ENCODE measurements at places on chromosomes 12 and 14.
A peak's percentile ranks its signal among the peaks of the same experiment; 100 is the strongest.

GRCh38 chr12:80086025-80086424 is 13.3 kb upstream of the OTOGL start:
- DNase-seq: no peak

GRCh38 chr12:72406111-72406510 is 133.9 kb downstream of the TRHDE start:
- no peak for DNase-seq

DNA sequence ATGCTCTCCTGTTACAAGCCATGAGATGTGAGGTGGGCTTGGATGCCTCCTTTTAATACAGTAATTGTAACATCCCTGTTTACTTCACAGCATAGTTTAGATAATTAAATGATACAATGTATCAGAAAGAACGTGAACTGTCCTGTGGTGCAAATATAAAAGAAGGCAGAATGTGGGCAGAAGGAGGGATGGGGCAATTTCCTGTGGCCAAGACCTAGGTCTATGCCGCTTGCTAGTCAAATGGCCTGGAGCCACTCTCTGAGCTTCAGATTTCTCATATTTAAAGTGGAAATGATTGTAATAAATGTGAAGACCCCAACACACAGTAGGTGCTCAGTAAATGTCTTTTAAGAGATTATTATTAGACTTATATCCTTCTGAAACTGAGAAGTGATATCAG is 24.0 kb upstream of the EVL start:
- DNase-seq: no peak

- DNase-seq: no peak
These were observed 399.8 kb upstream of the SOX5 start for GRCh38 chr12:24349051-24349799.

DNA sequence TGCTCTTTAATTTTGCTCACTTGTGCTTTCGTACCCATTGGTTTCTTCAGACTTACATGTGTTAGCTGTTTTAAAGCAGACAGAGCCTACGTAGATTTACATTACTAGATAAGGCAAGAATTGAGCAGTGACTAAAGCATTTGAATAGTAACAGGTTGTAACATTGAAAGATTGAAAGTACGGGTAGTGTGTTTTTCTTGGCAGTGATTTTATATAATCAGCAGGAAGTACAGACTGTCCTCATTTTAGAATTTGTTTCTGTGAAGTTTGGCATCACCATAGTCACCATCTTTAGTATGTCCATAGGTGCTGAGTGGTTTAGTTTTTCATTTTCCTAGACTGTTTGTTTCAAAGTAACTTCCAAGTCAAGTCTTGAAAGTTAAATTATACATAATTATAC is 14.0 kb downstream of the RTRAF start:
- no peak for DNase-seq

GRCh38 chr12:71410844-71411243 is 28.8 kb upstream of the LGR5 start:
- DNase-seq: no peak

DNA sequence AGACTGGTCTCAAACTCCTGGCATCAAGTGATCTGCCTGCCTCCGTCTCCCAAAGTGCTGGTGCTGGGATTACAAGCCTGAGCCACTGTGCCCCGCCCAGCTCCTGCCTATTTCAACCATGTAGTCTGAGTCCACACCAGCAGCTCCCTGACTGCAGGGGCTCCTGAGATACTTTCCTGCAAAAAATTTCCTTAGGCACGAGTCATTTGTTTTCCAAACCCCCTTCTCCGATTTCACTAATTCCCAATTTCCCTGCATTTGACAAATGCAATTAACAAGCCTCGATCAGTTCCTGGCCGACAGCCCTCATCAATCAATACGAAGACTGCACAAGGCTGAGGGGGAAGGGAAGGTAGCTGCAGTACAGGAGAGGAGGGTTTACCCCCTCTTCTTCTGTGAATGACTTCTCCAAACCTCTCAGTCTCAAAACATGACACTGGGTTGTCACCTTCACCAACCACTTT is 10.1 kb downstream of the PSMB5 start:
- no peak for DNase-seq

GRCh38 chr12:26632756-26633155 is 200.2 kb downstream of the ITPR2 start:
- DNase-seq: no peak

DNA sequence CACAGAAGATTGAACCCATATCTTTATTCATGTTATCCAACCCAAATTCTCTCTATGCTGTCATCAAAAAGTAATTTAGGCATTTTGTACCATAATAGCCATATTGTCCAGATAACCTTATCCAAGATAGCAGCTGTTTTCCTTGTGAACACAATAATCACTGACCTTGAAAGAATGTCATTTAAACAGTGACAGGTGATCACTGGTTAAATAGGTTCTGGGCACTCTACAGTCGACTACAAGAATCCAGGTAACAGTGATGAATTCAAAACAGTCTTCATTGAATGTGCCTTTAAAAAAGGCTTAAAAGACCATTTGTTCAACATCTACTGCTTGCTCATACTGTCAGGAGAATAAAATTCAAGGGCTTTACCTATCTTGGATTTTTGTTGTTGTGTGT is 4.6 kb upstream of the SPX start:
- no peak for DNase-seq

GRCh38 chr12:24840046-24840800 is 108.7 kb downstream of the BCAT1 start:
- no peak for DNase-seq

DNA sequence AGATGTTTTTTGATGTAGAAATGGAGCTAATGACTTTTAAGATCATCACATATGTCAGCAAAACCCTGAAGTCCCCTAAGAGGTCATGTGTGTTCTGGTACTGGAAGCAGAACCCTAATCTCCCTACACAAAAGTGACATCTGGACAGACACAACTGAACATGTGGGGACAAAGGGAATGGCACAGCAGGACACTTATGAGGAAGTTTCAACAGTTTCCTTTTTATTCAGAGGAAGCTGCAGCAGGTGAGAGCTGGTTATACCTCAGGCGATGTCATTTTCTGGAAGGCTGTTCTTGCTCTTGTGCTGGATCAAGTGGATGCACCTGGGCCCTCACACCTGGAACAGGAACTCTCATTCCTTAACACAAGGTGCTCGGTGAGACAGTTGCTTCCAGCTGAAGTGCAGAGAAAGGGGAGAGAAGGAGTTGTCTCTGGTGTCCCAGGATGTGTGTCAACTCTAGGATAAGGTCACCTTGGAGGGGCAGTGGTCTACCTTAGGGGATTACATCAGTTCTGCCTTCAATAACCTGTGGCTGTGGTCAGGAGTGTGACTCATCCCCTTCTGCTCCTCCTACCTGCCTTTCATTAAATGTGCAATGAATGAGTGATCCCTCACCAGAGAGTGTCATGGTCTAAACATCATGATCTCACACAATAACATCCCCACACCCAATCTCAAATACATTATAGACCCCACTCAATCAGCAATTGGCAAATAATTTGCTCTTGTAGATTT is 463.4 kb downstream of the TMEM121 start:
- peak; percentile 36 for DNase-seq

- no peak for DNase-seq
These were observed 69.9 kb downstream of the C12orf56 start for GRCh38 chr12:64320611-64321010.

DNA sequence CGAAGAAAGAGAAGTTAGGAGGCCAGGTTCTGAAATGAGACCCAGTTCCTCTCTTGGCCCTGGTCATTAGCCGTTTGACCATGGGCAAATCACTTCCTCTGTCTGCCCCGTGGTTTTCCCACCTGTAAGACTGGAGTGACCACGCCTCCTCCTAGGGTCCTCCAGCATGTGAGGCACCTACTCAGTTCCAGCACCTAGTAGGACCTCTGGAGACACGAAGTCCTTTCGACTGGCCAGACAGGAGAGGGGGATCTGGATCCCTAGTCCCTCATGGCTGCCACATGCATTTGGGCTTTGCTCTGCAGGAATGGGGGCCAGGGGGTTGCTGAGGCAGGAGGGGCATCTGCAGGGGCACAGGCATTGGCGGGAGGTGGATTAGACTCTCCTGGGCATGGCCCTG is 16.3 kb downstream of the TRPV4 start:
- DNase-seq: no peak

DNA sequence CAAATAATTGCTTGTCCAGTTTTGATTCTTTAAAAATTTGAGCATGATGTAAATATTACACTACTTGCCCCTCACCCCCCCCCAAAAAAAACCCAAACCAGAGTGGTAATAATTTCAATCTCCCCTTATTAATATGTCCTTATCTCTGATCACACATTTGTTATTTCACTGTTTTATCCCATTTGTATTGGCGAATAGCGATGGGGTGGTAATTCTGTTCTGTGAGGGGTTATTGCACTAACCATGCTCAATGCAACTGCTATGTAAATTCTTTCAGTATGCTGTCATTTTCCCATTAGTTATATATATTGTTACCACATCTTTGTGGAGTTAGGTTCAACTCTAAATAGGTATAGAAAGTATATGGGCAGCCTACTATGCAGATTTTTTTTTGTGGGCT is 1.1 kb downstream of the RIMKLB start:
- no peak for DNase-seq

GRCh38 chr14:69489495-69489894 is 5.0 kb downstream of the PLEKHD1 start:
- DNase-seq: no peak

- DNase-seq: no peak
These were observed 87.2 kb downstream of the SCN8A start for GRCh38 chr12:51678086-51678724.

GRCh38 chr14:77557391-77557790 is 58.8 kb upstream of the ISM2 start:
- DNase-seq: no peak

GRCh38 chr12:115667116-115667515 is 610.4 kb downstream of the MED13L start:
- no peak for DNase-seq

DNA sequence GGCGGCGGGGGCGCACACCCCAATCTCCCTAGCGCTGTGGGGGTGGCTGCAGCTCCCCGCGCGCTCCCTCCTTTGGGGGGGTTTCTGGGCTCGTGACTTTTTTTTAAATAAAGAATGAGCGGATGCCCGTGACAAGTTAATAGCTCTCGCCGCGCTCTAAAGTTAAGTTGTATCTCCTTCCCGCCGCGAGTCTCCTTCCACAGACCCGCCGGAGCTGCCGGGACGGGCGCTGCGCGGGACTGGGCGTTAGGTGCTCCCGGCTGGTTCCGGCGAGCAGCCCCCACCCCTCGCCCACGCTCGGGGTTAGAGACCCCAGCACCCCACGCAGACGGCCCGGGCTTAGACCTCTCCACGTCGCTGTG is 82.6 kb upstream of the HMGA2 start:
- DNase-seq: no peak

- DNase-seq: no peak
These were observed 46.8 kb upstream of the BEGAIN start for GRCh38 chr14:100634026-100634425.

- DNase-seq: no peak
These were observed 28.4 kb upstream of the FOXN3 start for GRCh38 chr14:89445273-89445973.

DNA sequence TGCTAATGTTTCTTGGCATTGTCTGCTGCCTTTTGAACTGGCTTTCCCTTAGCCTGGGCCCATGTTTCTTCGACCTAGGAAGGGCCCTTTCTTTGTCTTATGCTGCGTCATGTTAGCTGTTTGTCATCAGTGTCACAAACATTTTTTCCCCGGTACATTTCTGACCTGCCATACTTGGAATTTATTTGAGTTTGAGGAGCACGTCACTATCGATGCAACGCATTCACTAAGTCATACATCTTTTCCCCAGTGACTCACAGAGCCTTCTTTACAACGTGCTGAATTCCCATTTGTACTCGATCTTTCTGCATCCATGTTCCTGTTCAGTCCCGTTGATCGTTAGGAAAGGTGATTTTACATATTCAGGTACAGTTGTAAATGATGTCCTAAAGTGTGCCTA is 56.2 kb upstream of the MMP17 start:
- DNase-seq: no peak

DNA sequence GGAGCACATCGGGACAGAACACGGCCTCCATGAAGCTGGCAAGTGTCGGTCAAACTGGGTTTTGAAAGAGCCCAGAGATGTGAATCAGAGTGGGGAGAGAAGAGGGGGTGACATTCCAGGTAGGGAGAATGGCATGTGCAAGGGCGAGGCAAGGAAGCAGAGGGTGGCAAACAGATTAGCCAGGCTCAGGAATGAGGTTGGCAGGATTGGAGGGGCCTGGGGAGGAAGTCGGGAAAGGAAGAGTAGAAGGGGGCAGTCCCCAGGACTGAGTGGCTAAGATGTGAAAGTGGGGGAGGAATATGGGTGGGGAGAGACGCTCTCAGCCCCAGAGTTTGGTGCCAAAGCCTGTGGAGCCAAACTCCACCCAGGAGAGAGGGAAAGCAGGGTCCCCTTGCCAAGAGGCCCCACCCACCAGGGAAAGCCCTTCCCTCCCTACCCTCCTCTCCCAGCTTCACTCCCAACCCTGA is 5.5 kb upstream of the HDAC7 start:
- no peak for DNase-seq

- no peak for DNase-seq
These were observed 412.1 kb downstream of the DAD1 start for GRCh38 chr14:22176957-22177356.

DNA sequence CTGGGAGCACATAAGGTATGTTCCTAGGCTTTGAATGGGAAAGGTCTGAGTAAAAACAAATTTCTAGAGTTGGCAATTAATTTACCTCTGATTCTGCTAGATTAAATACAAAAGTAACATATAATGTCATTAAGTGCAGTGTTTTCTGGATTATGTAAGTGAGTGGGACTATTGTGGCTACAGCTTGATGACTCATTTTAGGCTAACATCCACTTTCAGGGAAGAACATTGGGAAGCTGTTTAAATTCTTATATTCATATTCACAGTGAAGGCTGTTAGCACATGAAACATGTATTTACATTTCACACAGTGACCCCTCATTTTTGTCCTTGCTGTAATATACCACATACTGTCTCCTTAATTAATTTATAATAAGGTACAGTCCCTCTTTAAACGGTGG is 13.2 kb upstream of the BMAL2 start:
- no peak for DNase-seq

DNA sequence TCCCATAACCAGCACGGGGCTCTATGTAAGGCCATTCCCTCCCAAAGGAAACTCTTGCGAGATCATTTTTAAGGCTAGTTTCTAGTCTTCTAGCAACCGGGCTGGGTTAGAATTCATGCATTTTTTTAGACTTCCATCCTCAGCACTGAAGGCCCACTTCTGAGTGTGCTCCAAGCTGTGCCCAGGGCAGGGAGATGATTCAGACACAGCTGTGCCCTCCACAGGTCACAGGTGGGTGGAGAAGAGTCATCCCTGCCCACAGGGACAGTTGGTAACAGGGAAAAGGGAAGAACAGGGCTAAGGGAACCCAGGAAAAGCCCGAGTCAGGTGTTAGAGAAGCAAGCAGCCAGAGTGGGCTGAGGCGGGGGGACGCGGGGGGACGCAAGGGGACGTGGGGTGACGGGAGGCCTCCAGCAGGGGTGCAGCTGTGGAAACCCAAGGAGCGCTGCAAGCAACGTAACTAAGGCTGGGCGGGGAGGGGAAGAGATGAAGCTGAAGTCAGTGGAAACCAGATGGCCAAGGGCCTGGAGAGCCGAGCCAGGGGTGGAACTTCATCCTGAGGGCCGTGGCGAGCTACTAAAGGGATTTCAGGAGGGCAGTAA is 27.2 kb upstream of the PPP2R5C start:
- DNase-seq: no peak

All from CD4-positive, alpha-beta T cell (primary cell).